COR-L47 (cell line): ENCODE measurements at places on chromosomes 4 and X.

GRCh38 chr4:5489260-5489659 lies 219.1 kb downstream of the EVC2 start:
- no peak for DNase-seq

- DNase-seq: no peak
Observed at GRCh38 chr4:151038452-151039157, 23.5 kb upstream of the LRBA start.

DNA sequence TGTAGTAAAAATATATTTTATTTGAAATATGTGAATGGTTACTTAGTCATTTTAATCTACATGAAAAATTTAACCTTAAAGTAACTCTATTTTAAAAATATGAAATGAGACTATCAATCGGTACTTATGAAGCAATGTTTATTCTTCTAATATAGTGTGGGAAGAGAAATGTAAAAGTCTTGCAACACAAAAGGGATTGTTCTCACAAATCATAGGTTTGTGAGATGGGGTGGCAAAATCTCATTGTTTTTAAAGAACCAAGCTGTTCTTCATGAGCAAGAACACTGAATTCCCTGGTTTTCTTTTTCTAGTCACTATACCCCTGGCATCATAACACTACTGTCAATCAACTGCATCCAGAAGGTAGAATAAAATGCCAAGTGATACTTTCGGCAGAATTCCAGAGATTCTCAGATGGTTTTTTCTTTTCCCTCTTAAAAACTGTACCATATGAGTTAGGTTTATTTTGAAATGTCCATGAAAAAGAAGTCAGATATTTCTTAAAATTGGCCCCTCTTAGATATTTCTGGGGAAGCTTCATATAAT lies 52.2 kb downstream of the SNCA start:
- no peak for DNase-seq

DNA sequence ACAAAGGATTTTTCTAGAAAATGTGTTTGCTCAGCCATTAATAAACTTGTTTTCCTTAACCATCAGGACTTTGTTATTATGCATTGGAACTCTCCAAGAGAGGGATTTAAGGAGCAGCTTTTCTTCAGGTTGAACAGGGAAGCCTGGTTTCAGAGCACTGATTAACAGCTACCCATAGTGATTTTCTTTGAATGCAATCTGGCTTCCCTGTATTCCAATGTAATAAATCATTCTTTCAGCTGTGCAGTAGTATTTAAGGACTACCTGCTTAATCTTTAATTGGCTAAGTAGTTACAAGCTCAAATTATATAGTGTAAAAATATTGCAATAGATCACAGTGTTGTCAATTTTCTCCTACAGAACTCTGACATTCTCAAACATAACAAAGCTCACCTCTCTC lies 77.5 kb downstream of the TMEM156 start:
- DNase-seq: no peak

DNA sequence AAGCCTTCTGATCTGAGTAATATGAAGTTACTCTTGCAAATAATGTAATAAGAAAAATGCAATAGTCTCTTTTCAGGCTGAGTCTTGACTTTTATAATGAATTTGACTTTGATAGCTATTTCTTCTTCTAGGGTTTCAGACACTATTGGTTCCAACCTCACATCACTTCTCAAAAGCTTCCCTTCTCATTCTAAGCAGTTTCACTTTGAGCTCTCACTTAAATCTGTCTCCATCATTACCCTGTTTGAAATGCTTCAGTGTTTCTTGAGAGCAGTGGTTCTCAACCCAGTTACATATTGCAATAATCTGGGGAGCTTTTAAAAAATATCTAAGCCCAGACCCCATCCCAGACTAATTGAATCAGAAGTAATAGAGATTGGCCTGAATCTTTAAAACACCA lies 40.5 kb upstream of the BMP2K start:
- DNase-seq: no peak

DNA sequence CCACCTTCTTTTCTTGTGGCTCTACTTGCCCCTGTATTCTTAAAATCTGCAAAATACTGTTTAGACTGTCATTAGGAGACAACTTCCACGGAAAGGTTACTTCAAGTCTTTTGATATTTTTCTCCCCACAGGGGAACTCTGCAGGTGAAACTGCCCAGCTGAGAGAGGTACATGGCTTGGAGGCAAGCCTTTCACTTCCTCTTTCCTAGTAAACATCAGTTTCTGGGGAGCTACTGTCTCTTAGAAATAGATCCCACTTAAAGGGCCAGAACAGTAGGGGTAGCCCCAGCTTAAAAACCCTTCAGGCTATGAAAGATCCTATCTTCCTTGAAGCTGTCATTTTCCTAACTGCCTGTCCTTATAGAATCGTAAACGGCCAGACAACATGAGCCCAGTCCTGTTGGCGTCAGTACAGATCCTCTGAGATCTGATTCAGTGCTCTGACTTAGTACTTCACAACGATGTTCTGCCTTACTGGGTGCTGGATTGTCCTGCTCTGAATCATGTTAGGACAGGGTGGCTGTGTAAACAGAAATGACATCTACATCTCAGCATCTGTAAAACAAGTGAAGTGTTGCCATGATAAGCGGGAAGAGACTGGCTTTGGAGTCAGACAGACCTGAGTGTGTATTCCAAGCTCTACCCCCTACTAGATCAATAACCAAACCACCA lies 102.1 kb downstream of the ITIH6 start:
- DNase-seq: no peak

DNA sequence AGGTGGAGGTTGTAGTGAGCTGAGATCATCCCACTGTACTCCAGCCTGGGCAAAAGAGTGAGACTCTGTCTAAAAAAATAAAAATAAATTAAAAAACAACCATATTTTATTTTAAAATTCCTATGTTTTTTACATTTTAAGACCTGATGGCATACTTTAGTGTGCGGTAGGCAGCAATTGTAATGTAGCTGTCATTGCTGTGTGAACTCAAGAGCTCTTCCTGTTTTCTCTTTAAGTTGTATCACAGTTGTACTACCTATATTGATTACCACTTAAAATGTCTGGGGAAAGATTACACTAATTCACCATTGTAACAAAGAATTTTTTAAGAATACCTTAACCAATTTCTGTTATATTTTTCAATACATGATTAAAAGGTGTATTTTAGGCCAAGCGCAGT lies 27.3 kb downstream of the ABCE1 start:
- no peak for DNase-seq

DNA sequence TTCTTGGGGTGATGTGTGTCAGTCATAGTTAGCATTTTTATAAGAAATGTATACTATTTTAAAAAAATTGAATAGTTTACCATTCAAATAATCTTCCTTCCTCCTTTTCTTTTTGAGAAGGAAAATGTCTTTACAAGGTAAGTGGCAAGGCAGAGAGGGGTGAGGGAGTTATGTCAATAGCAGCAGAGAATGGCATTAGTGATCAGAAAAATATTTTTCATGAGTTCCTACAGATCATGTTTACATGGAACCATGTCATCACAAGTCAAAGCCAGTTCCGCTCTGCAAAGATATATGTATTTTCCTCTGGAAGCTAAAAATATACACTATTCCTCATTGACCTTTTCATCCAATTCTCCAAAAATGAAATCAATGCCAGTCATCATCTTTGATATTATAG lies 67.3 kb downstream of the PTPN13 start:
- DNase-seq: no peak

GRCh38 chrX:133676344-133677122 lies 261.2 kb upstream of the GPC4 start:
- peak; percentile 23 for DNase-seq

GRCh38 chr4:86919561-86920223 lies 15.1 kb upstream of the AFF1 start:
- DNase-seq: no peak

GRCh38 chrX:19990151-19990555 lies 708 bp downstream of the BCLAF3 start:
- no peak for DNase-seq

DNA sequence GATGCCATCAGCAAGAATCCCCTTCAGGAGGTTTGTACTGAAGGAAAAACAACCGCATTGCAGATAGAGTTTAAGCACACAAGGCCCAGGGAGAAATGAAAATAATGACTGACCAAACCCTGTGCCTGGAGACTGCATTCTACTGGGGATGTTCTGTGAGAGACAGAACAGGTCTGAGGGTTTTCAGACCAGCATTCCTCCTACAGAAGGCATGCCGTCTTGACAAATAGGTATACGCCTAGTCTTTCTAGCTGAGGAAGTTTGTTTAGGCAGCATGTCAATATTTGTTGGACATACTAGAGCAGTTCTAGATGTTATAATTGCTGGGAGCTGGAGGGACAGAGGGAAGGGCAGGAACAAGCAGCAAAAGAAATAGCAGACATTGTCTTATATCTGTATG lies 68.4 kb upstream of the SCOC start:
- no peak for DNase-seq

GRCh38 chr4:84151574-84151973 lies 347.5 kb downstream of the NKX6-1 start:
- DNase-seq: no peak

DNA sequence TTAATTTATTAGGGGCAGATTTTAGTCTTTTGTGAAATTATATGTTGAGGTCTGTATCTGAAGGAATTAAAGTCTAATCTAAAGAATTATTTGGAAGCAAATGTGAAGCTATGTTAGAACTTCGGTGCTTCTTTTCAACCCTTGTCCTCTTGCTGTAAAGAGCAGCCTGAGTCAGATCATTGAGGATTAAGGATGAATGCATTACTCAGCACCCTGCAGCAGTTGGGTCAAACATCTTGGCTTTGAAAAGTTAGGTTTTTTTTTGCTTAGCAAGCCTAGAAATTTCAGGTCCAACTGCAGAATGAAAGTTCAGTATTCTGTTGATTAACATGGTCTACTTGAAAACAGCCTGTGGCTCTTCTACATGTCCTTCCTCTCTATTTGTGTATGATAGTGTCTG lies 57.6 kb downstream of the SLC4A4 start:
- DNase-seq: no peak

GRCh38 chrX:64202808-64203325 lies 2.6 kb downstream of the AMER1 start:
- DNase-seq: no peak

GRCh38 chr4:161936625-161937550 lies 226.9 kb downstream of the FSTL5 start:
- DNase-seq: no peak

DNA sequence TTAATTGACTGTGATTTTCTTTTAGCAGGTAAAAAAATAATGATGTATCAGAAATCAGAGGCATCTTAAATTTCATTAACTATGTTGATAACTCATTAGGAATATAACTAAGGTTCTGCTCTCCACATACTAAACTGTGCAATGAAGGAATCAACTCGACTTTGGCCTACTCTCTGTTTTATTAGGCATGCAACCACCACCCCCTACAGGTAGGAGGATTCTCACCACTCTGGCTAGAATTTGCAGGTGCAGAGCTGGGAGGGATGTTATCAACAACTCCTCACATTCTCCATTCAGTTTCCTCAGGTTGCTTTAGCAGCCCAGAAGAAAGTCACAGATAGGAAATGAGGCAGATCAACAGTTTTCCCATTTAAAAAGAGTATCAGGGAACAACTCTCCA lies 160.1 kb downstream of the COX18 start:
- DNase-seq: no peak

- DNase-seq: no peak
Observed at GRCh38 chr4:138437263-138437851, 195.2 kb upstream of the SLC7A11 start.
